ENCODE measurements at places on chromosomes 11 and 22. TPM values are rescaled to one million over a fixed set of nuclear protein-coding genes. Genes with fewer than 3 reads are reported as not detected.

KCNK4 gene
- not detected for total RNA-seq

CARNS1 gene
- total RNA-seq = not detected

NXPE4 gene
- total RNA-seq = not detected

CREBZF gene
- total RNA-seq = 15.6 TPM

DCDC1 gene
- not detected for total RNA-seq

C11orf58 gene
- 170 TPM for total RNA-seq

CD3E gene
- total RNA-seq = not detected

P2RY6 gene
- total RNA-seq = not detected

TNNT3 gene
- not detected for total RNA-seq

C22orf23 gene
- total RNA-seq = 0.45 TPM

OR4C46 gene
- total RNA-seq = not detected

PRG3 gene
- not detected for total RNA-seq

OR52N4 gene
- not detected for total RNA-seq

ART5 gene
- not detected for total RNA-seq

HPX gene
- 0.50 TPM for total RNA-seq

PRR5 gene
- 3.7 TPM for total RNA-seq

KCNJ11 gene
- total RNA-seq = under 0.01 TPM

CDC42BPG gene
- 0.15 TPM for total RNA-seq

SLC2A11 gene
- 4.0 TPM for total RNA-seq

TRPM5 gene
- total RNA-seq = not detected

SCGB2A2 gene
- total RNA-seq = not detected

GUCY1A2 gene
- 0.15 TPM for total RNA-seq

APOBEC3C gene
- total RNA-seq = 22.4 TPM

FGF19 gene
- not detected for total RNA-seq

DGCR6 gene
- total RNA-seq = not detected

ASPHD2 gene
- 1.5 TPM for total RNA-seq

ALX4 gene
- total RNA-seq = not detected

APLNR gene
- not detected for total RNA-seq

KDELR3 gene
- total RNA-seq = 98.7 TPM

SCYL1 gene
- total RNA-seq = 110 TPM

FXYD6 gene
- total RNA-seq = 22.5 TPM

GLYAT gene
- total RNA-seq = not detected

PRRG4 gene
- not detected for total RNA-seq

HOATZ gene
- 0.50 TPM for total RNA-seq

SHANK2 gene
- total RNA-seq = 1.0 TPM

OSBP2 gene
- total RNA-seq = 0.89 TPM

KREMEN1 gene
- 5.4 TPM for total RNA-seq

CNTF gene
- total RNA-seq = 0.34 TPM

UCP3 gene
- 0.30 TPM for total RNA-seq

NPAS4 gene
- not detected for total RNA-seq

MYO7A gene
- total RNA-seq = not detected

ADM2 gene
- total RNA-seq = 4.8 TPM

CHADL gene
- 0.45 TPM for total RNA-seq

KDM4D gene
- 2.1 TPM for total RNA-seq

NUP98 gene
- 95.0 TPM for total RNA-seq

RRP7A gene
- 30.6 TPM for total RNA-seq

All from bronchus fibroblast of lung (primary cell).